Frontal cortex (tissue), 4 donors: ENCODE measurements at places on chromosomes 3 and 15.

DNA sequence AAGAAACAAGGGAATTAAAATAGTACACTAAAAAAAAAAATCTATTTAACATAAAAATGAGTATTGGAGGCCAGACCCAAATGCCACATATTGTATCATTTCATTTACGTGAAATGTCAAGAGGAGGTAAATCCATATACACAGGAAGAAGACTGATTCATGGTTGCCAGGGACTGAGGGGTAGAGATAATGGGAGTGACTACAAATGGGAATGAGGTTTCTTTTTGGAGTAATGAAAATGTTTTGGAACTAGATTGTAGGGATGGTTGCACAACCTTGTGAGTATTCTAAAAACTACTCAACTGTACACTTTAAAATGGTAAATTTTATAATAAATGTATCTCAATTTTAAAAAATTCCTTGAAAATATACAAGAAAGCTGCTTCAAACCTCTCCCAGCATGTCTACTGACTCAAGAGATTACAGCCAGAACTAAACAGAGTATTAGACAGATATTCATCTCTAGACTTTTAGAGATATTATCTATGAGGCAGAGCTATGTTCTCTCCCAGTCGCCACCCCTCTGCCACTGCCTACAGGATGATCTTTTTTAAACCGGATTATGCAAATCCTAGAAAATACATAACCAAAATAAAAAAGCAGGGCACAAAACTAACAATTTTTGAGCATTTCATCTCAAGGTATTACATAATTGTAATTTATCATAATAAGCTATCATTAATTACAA lies 6.2 kb downstream of the HLTF start:
- DNase-seq = no peak

DNA sequence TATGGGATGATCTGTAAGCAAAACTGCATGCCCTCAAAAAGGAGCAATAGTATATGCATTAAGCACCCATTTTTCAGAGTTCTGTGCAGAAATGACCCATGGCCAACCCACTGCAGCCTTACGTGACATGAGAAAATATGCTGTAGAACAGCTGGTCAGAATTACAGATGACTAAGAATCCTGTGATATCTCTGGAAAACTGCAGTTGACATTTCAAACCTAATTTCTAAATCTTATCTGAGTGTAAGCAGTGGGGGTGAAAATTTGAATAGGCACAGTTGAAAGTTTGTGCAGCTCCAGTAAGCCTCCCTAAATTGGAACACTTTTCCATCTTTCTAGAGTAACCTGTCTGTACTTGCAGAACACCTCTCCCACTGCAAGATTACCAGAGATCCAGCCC lies 28.7 kb upstream of the COL6A6 start:
- DNase-seq = no peak

DNA sequence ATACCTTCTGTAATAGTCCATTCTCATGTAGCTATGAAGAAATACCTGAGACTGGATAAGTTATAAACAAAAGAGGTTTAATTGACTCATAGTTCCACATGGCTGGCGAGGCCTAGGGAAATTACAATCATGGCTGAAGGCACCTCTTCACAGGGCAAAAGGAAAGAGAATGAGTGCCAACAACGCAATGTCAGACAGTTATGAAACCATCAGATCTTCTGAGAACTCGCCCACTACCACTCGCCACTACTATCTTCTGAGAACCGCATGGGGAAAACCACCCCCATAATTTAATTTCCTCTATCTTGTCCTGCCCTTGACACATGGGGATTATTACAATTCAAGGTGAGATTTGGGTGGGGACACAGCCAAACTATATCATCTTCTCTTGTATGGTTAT lies 406.8 kb upstream of the CBLB start:
- DNase-seq = no peak

DNA sequence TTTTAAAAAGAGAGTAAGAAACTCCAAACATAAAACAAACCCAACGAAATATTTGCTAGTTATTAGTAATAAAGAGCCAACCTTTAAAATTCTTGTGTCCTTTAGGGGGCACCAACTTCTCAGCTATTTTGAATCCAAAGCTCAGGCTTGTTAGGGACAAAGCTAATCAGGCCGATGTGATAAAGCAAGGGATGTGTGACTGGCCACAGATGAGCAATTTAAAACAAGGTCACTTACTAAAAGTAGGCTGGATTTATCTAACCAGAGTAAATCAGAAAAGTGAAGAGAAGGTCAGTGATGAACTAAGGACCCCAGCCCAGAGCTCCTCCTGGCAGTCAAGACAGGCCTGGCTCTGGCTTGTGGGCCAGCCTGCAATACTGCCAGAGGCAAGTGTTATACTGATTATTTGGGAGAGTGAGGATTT lies 108.5 kb downstream of the CYP19A1 start:
- DNase-seq = peak; percentile 10

- no peak for DNase-seq
These were observed 217.2 kb downstream of the THSD4 start for GRCh38 chr15:71332431-71333004.

GRCh38 chr15:77186594-77187011 lies 115.7 kb upstream of the TSPAN3 start:
- no peak for DNase-seq

DNA sequence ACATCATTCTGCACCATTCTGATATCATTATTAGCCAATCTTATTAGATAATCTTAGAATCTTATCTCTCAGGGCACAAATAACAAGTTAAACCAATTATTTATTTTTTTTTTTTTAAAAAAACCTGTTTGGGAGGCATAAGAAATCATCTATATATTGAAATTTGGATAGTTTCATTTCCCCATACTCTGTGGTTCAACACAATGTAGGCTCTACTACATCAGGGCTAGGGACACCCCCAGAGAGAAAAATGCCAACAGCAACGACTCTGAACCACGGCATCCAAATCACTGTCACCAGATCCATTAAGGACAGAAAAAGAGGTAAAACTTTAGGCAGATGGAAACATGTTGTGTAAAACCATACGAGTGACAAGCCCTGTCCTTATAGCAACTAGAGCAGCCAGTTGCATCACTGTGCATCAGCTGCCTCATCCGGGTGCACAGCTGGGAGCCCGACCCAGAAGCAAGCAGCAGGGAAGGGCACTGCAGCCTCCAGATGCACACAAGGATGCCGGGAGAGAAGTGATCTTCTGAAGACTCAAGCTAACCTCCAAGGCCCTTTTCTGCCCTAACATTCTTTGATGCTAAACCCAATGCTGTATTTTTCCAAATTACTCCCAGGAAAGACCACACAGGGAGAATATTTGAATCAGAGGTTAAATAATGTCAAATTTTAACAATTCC lies 381.1 kb downstream of the CTNNB1 start:
- no peak for DNase-seq

- no peak for DNase-seq
These were observed 77.6 kb upstream of the SNRPN start for GRCh38 chr15:24877174-24877573.

DNA sequence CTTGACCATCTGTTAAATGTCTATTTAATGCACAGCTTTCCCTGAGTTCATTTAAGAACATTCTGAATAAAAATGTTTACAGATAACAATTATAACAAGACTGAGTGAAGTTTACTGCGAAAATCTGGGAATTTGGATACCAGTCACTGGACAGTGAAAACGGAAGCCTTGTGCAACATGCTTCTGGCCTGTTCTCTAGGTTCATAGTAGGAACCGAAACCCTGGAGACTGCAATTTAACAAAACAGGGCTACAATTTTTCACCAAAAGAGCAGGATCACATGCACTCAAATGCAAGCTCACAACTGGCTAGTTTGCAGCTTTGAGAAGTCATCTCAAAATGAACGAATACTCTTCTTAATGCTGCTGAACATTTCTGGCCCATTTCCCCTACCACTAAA lies 435.9 kb downstream of the NR2F2 start:
- DNase-seq = no peak

GRCh38 chr3:132488151-132488550 lies 70.8 kb downstream of the DNAJC13 start:
- no peak for DNase-seq

DNA sequence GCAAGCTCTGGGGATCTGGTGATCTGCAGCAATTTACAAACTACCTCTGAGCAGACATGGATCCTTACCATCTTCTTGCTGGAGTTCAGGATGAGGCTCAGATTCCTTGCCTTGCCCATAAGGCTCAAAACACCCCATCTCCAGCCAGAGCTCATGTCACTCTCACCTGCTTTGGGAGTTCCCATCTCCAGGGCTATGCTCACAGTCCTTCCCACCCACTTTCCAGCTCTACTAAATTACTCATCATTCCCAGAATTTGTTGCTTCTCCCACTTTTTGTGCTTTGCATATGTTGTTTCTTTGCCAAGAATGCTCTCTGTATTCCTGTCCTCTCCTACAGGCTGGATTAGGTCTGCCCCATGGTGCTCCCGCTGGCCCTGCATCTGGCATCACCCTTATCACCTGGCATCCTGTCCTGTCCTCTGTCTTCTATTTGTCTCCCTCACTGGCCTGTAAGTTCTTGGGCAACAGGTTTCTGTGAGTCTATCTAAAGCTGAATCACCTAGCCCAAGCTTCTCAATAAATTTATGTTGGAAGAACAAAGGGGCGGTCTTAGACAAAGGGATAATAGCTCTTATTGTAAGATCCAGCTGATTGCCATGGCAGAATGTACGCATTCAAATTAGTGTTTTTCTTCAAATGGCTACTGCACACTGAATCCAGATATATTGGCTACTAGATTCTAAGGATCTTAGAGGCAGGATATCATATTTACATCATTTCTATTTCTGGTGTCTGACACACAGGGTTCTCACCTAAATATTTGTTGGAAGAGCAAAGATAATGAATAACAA lies 179.2 kb downstream of the CLSTN2 start:
- DNase-seq = no peak

DNA sequence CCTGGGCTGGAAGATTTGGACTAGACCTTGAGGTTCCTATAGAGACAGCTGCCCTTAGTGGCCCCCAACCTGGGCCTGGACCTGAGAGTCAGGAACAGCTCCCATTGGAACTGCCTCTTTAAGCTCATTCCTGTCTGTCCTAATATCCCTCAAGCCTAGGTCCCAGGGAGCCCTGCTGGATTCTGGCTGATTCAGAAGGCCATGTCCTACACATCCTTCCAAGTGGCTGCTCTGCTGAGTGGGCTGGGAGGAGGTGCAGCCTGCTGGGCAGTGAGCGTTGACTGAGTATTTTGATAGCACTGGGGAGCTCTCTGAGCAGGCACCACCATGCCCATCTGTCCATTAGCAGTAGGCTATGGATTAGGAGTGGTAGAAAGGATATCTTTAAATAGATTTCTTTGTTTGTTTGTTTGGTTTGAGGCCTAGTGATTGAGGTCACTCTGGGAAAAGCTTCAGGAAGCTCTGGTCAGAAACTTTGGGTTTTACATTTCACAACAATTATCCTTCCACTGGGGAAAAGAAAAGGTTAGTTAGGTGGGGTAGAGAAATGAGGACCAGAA lies 54.6 kb upstream of the ATOSA start:
- DNase-seq = no peak

DNA sequence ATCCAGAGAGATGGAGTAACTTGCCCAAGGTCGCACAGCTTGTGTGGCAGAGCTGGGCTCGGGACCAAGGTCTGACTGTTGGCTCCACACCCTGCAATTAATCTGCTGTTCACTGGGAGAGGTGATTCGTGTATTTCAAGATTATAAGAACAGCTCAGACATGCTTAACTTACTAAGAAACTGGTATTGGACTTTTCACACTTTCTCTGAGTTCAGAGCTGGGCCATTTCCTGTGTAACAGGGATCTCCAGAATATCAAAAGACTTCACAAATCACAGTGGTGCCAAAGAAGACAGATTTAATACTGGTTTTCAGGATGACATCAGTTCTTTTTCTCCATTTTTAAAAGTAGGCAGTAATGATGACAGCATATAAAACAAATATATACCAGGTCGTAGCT lies 156.8 kb upstream of the UBE2E1 start:
- no peak for DNase-seq

GRCh38 chr3:66693461-66694031 lies 192.7 kb upstream of the LRIG1 start:
- DNase-seq = peak; percentile 8

- no peak for DNase-seq
These were observed 29.6 kb downstream of the MGA start for GRCh38 chr15:41689834-41690233.

- DNase-seq = peak; percentile 42
These were observed 3.3 kb upstream of the LRTM1 start for GRCh38 chr3:54931182-54931581.

DNA sequence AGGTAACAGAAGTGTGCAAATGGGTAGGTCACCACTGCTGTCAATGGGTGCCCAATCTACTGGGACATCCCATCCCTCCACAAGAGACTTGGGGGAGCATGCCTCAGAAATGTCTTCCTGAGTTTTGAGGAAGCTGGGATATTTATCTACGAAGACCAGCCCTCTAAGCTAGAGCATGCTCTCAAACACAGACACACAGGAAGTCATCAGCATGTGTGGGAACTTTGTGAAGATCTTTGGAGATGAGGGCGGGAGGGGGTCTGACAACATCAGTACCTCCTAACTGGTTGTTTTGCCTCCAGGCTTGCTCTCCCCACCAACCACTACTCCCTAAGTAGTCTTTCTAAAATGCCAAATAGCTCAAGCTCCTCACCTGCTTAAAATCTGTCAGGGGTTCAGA lies 3.5 kb upstream of the MEF2A start:
- no peak for DNase-seq

GRCh38 chr3:64824394-64824909 lies 136.7 kb upstream of the ADAMTS9 start:
- DNase-seq = no peak

GRCh38 chr3:138949445-138950005 lies 2.5 kb downstream of the FOXL2NB start:
- DNase-seq = no peak

DNA sequence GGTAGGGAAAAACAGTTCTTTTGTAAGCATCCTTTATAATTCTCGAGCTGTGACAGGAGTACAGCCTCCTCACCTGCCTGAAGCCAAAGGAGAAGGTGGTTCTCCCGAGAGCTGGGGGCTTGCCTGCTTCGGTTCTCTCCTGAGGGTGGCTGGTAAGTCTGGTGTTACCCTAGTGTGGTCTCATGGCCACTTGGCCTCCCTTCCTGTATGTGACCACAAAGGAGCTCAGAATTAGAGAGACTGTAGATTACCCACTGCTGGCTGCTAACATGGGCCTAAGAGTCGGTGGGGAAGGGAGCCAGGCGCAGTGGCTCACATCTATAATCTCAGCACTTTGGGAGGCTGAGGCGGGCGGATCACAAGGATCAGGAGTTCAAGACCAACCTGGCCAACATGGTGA lies 12.6 kb downstream of the PDHB start:
- no peak for DNase-seq

GRCh38 chr3:22244761-22245521 lies 493.9 kb upstream of the ZNF385D start:
- DNase-seq = no peak

- DNase-seq = no peak
These were observed 311.6 kb upstream of the TPRG1 start for GRCh38 chr3:188860147-188860546.

- DNase-seq = no peak
These were observed 43.4 kb downstream of the RPLP1 start for GRCh38 chr15:69496001-69496400.

DNA sequence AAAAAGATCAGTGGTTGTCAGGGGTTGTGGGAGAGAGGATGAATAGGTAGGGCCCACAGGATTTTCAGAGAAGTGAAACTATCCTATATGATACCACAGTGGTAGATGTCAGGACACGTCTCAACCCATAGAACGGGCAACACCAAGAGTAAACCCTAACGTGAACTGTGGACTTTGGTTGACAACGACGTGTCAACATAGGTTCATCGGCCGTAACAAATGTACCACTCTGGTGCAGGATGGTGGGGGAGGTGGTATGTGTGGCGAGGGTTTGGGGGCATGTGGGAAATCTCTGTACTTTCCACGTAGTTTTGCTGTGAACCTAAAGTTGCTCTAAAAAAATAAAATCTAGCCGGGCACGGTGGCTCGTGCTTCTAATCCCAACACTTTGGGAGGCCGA lies 13.0 kb upstream of the PIGZ start:
- DNase-seq = no peak
